ENCODE measurements at places on chromosomes 13 and 19.

- DNase-seq = no peak
Observed at GRCh38 chr19:13707915-13708314, 56.4 kb upstream of the MRI1 start.

- DNase-seq = no peak
Observed at GRCh38 chr19:7470540-7471305, 18.1 kb downstream of the PEX11G start.

GRCh38 chr13:73873940-73874830, 260.0 kb downstream of the KLF12 start:
- DNase-seq = no peak

GRCh38 chr19:35055715-35056179, 14.2 kb downstream of the HPN start:
- DNase-seq = no peak

DNA sequence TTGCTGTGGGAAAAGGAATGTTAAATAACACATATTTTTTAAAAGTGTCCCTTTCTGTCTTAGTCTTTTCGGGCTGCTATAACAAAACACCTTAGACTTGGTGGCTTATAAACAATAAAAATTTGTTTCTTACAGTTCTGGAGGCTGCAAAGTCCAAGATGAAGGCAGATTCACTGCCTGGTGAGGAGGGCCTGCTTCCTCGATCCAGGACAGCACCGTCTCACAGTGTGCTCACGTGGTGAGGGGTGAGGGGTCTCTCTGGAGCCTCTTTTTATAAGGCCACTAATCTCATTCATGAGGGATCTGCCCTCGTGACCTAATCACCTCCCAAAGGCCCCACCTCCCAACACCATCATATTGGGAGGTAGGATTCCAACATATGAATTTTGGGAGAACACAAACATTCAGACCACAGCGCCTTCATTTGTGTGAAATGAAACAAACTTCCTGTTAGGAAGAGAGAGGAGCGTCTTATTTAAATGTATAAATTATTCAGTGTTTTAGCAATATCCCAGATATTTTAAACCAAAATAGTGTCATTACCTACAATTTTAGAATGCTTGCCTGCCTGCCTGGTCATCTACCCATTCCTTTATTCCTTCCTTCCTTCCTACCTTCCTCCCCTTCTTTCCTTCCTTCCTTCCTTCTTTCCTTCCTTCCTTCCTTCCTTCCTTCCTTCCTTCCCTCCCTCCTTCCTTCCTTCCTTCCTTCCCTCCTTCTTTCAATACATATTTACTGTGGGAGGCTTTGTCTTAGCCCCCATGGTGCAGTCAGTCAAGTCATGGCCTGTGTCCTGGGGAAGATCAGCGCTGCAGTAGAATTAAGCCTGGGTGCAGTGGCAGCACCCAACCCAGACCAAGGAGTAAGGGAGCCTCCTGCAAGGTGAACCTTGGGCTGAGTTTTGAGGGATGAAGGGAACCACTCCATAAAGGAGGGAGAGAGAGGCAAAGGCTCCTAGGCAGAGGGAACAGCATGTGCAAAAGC, 84.2 kb downstream of the TEX26 start:
- no peak for DNase-seq

DNA sequence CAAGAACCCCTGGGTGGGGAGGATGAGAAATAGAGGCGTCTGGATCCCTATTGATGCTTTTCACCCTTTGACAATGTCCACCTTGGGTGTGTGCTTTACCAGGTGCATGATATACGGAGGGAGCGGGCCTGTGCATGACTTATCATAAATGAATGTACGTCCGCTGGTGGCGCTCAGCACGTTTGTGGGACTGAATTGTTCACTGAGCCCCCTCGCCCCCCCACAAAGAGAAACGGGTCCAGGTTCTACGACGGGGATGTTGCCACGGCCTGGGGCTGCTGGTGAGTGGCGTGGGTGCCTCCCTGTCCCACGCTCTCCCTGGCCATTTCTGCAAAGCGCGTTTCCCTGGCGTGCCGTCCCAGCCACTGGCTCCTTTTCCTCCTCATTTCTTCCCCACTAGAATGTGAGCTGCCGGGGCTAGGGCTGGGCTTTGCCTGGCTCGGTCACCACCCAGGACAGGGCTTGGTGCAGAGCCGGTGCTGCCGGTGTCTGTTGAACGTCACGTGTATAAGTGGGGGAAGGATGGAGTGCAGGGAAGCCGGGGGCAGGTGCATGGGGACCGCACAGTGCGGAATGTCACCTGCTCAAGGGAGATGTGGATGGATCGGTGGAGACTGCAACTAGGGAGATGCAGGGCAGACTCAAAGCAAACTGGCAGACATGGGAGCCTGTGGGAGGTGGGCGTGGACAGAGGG, 21.6 kb downstream of the LRRC4B start:
- no peak for DNase-seq

DNA sequence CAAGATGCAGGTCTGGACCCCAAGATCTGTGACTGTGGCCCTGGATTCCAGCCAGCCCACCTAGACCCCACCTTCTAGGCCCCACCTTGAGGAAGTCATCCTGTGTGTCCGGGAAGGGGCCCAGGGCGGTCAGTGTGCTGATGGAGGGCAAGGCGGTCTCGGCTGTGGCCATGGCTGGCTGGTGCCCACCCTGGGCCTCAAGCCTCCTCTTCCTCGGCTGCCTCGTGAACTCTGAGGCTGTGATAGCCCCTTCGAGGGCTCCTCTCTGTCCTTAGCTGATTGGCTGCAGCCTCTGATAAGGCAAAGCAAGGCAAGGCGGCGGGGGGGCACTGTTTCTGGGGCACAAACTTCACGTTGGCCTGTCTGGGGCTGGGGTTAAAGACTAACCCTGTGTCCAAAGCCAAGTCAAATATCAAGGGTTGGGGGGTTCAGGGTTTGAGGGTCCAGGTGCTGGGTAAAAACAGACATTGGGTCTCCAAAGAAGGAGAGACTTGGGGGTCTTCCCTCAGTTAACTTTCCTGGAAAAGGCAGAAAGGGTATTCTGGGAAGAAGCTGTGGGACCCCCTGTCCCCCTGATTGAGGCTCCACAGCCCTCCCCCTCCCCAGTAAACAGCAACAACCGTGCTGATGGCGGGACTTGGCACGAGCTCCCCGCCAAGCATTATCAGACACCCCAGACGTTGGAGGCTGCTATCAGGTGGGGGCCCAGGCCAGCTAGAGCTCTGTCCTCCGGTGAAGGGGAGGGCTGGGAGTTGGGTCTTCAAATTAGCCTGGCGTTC, at the start of gene KLF1:
KLF1 (minus strand) TSS at position 233 of the 779 bp plus-strand sequence; CDS start at position 172, 61 bp downstream.
- DNase-seq = no peak

- no peak for DNase-seq
Observed at GRCh38 chr13:96999091-96999490, 4.8 kb upstream of the OXGR1 start.

DNA sequence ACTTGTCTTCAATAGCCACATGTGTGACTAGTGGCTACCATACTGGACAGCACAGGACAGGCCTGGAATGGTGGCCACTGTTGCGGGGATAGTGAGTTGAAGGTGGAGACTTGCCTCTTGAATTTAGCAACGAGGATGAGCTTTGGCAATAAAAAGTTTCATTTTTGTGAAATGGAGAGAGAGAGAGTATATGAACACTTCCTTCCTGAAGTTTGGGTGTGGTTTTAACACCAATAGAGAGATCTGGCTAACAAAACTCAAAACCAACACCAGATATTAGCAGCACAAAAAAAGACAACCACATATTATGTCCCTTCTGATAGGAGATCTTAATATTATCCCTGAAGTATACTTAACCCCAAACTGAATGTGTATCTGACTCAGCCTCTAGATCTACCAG, 6.3 kb upstream of the LRFN3 start:
- no peak for DNase-seq

DNA sequence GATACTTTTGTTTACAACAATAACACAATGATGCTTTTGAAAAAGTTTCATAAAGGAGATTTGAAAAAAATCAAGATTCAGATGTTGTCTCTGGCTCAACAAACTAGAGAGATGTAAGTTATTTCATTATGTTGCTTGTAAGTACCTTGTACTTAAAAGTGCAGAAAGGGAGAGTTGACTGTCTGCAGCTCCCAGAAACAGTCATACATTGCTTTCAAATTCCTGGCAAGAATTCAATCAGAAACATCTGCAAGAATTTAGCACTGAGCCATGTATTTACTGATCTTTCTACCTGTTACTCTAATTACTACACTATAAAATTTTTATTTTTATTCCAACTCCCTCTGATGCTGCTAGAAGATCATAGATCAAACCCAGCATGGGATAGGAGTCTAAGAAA, 1261.3 kb upstream of the SPRY2 start:
- no peak for DNase-seq

DNA sequence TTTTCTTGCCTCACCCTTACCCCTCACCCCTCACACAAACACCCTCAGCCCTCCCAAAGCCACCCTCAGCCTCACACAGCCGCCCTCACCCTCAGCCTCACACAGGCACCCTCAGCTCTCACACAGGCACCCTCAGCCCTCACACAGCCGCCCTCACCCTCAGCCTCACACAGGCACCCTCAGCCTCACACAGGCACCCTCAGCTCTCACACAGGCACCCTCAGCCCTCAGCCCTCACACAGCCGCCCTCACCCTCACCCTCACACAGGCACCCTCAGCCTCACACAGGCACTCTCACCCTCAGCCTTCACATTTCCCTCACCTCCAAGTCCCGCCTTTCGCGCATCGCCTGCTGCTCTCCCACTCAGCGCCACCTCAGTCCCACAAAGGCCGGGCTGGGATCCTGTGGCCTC, 287 bp upstream of the ZSCAN22 start:
- no peak for DNase-seq

- DNase-seq = no peak
Observed at GRCh38 chr19:48518207-48518606, 6.6 kb upstream of the LMTK3 start.

- no peak for DNase-seq
Observed at GRCh38 chr13:60689076-60689475, 292.1 kb downstream of the TDRD3 start.

GRCh38 chr19:54449701-54450069, 686 bp downstream of the LENG8 start:
- DNase-seq = no peak

DNA sequence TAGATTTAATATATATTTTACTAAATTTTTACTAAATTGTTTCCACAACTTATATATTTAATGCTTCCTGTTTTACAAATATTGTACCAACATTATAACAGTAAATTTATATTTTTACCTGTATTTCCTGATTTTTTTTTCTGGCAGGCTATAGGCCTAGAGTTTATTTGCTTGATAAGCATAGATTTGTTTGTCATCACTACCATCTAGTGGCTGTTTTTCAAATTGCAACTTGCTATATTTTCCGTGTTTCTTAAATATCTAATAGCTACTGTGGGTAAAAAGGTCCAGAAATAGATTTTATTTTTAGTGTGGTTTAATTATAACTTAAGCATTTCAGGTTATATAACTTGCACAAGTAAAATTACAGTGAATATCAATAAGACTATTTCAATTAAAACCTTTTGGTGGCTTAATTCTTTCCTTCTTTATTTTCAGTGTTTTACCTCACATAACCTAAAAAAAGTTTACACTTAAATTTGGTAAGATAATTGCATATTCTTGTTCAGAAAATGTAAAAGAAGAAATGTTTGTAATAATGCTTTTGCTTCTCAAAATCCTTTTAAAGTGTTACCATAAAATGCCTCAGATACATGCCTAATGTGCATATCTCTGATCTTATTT, 60.6 kb downstream of the NDFIP2 start:
- DNase-seq = no peak

- DNase-seq = no peak
Observed at GRCh38 chr13:51004111-51004865, 94.7 kb downstream of the RNASEH2B start.

GRCh38 chr19:54576411-54576976, 2.9 kb downstream of the LILRA2 start:
- no peak for DNase-seq
